Frontal cortex (tissue), 4 donors: ENCODE measurements at places on chromosomes 7 and 10. TPM values are rescaled to one million over a fixed set of nuclear protein-coding genes. Genes with fewer than 3 reads are reported as not detected.

ZNF467 gene
- total RNA-seq, result 1.6 TPM

AKR1B15 gene
- not detected for total RNA-seq

SFTPD gene
- total RNA-seq, result 0.41 TPM

OR2A7 gene
- total RNA-seq, result not detected

GFRA1 gene
- total RNA-seq, result 8.2 TPM

C10orf143 gene
- total RNA-seq, result 0.41 TPM

FAM170B gene
- total RNA-seq, result not detected

NME8 gene
- total RNA-seq, result not detected

ASZ1 gene
- not detected for total RNA-seq

NSUN6 gene
- 34.2 TPM for total RNA-seq

TEX47 gene
- total RNA-seq, result not detected

H2BK1 gene
- total RNA-seq, result not detected

TAS2R41 gene
- total RNA-seq, result not detected

MMP21 gene
- total RNA-seq, result 0.41 TPM

TMEM229A gene
- 1.2 TPM for total RNA-seq

TRIL gene
- 17.5 TPM for total RNA-seq

CDK13 gene
- total RNA-seq, result 133 TPM

TWIST1 gene
- total RNA-seq, result 2.4 TPM

HMX3 gene
- not detected for total RNA-seq

ADRA2A gene
- 19.6 TPM for total RNA-seq

OR13A1 gene
- under 0.01 TPM for total RNA-seq

AGMO gene
- under 0.01 TPM for total RNA-seq

TSPAN12 gene
- total RNA-seq, result 5.7 TPM

GLI3 gene
- 2.4 TPM for total RNA-seq

TMEM225B gene
- total RNA-seq, result not detected

SLC29A4 gene
- total RNA-seq, result 14.7 TPM

FAM221A gene
- 15.9 TPM for total RNA-seq

GNGT1 gene
- total RNA-seq, result not detected

KCNH2 gene
- total RNA-seq, result 6.1 TPM

PAX2 gene
- not detected for total RNA-seq
